ENCODE measurements at places on chromosomes 1 and 21. TPM values are rescaled to one million over a fixed set of nuclear protein-coding genes. Genes with fewer than 3 reads are reported as not detected.
A peak's percentile ranks its signal among the peaks of the same experiment; 100 is the strongest.

The BMP8A gene
- total RNA-seq, result 0.30 TPM

The GPR37L1 gene
- not detected for total RNA-seq

DNA sequence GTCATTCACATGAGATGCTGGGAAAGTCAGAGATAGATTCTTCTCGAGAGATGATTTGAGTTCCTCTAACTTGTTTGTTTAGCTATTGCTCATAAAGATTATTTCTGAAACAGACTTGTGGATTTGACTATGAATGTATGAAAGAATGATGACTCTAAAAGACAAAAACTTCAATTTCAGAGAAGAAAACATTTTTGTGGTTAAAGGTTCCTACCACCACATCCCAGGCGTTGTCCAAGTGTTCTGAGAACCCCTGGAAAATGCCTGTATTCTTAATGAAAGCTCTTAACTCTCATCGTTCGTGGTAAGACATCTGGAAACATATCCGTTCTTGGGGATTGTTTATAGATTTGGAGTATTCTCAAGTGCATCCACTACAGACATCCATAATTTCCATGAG, 228.7 kb downstream of the BARHL2 start:
- DNase-seq, result no peak

GRCh38 chr21:41369105-41369919, 7.5 kb downstream of the MX2 start:
- peak; percentile 65 for DNase-seq

- DNase-seq, result peak; percentile 40
These were observed 159.2 kb upstream of the C1orf174 start for GRCh38 chr1:4059270-4059669.

- no peak for DNase-seq
These were observed 95.7 kb upstream of the GCLM start for GRCh38 chr1:94004924-94005323.

- DNase-seq, result no peak
These were observed 4.7 kb upstream of the CCDC24 start for GRCh38 chr1:43986712-43987111.

DNA sequence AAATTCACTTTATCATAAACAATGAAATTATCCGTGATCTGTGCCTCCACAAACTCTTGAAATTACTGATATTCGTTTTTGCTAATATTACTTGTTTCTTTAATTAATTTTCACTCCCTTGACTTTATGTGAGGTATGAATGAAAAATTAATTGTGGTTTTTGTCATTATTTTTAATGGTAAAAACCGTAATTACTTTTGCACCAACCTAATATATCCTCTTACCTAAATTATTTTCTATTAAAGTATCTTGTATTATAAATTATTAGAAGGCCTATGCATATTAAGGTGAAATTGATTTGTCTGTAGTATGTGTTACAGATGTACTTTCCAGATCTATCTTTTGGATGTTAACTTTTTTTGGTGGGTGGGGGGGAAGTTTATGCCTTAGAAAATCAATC, 315.9 kb downstream of the KCTD3 start:
- no peak for DNase-seq

GRCh38 chr1:188590641-188591040, 1761.9 kb downstream of the PLA2G4A start:
- DNase-seq, result no peak

- no peak for DNase-seq
These were observed 48.3 kb downstream of the IL23R start for GRCh38 chr1:67214420-67215174.

DNA sequence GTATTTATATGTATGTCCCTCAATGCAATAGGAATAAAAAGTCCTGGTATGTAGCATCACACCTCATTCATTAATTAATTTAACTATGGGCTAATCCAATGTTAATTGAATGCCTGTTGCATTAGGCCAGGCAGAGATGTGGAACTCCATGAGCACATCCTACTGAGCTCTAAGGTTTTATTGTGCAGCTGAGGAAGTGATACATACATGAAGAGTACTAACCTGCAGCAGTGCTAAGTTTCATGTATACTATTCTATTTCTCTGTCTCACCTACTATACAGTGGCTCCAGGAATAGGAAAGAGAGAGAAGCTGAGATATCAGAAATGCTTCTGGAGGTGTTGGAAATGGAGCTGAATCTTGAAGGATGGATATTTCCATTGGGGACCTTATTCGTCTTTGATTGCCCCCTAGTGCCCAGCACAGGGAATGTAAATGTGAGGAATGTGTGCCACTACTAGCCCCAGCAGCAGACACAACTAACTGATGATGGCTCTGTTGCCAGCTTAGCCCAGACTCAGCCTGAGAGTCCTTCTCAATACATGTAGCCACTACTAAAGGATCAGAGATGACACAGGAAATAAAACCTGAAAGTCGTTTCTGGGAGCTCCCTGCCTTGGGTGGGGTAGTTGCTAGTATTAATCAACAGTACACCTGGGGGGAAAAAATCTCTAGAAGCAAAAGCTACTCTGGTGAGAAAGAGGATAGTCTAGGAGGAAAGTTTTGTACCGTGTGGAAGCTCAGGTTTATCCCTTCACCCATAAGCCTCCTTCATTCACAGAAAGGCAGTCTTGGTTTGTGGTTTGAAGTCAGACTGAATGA, 173.3 kb upstream of the FOXD3 start:
- DNase-seq, result peak; percentile 24

- no peak for DNase-seq
These were observed 371.7 kb upstream of the BRINP3 start for GRCh38 chr1:190849346-190849745.

GRCh38 chr1:178551940-178552339, 39.0 kb downstream of the TEX35 start:
- no peak for DNase-seq

Data from upper lobe of left lung (tissue), 6 donors.